Stomach (tissue), 19 donors: ENCODE measurements at places on chromosomes 1 and 21. TPM values are rescaled to one million over a fixed set of nuclear protein-coding genes. Genes with fewer than 3 reads are reported as not detected.
A peak's percentile ranks its signal among the peaks of the same experiment; 100 is the strongest.

The SYF2 gene
- total RNA-seq = 23.8 TPM

The RIPPLY3 gene
- 0.18 TPM for total RNA-seq

The ST6GALNAC5 gene
- total RNA-seq = 19.6 TPM

The PLA2G2A gene
- total RNA-seq = 2.8 TPM

The OR2L5 gene
- total RNA-seq = not detected

The LCE1D gene
- total RNA-seq = not detected

The GJA5 gene
- under 0.01 TPM for total RNA-seq

GRCh38 chr1:2493218-2493617 lies 17.1 kb downstream of the PLCH2 start:
- H3K27ac ChIP-seq = no peak overlapping the region
- no peaks in the 10 kb centered on the region for H3K4me1 ChIP-seq
- H3K4me3 ChIP-seq = no peak overlapping the region
- no peaks in the 10 kb centered on the region for H3K27me3 ChIP-seq
- no peaks in the 10 kb centered on the region for H3K36me3 ChIP-seq

GRCh38 chr1:84450910-84451309 lies 28.2 kb upstream of the RPF1 start:
- H3K4me3 ChIP-seq = no peak overlapping the region
- no peak overlapping the region for H3K27ac ChIP-seq
- no peaks in the 10 kb centered on the region for H3K36me3 ChIP-seq
- no peaks in the 10 kb centered on the region for H3K4me1 ChIP-seq

GRCh38 chr1:204858363-204858821 lies 12.3 kb upstream of the NFASC start:
- H3K36me3 ChIP-seq = no peaks in the 10 kb centered on the region
- H3K27ac ChIP-seq = no peak overlapping the region
- peaks cover 11% of the 10 kb centered on the region for H3K27me3 ChIP-seq
- H3K4me3 ChIP-seq = no peak overlapping the region
- DNase-seq = no peak
- H3K4me1 ChIP-seq = no peaks in the 10 kb centered on the region

DNA sequence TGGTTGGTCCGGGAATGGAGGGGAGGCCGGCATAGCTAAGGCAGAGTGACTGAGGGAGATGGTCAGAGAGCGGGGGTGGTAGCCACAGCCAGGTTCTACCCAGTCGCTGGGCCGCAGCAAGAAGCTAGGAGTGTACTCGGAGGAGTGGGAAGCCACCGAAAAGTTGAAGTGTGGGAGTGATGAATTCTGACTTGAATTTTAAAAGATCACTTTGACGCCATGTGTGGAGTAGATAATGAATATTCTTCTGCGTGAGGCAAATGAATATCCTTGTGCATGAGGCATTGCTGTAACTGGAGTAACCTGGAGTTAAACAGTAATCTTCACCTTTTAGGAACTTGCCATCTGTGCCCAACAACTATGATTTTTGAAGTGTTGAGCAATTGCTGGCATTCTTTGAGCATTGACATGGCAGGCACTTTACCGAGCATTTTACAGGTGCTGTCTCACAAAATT lies 6.9 kb downstream of the CTPS1 start:
- peaks cover 8% of the 10 kb centered on the region for H3K4me1 ChIP-seq
- no peak overlapping the region for H3K27ac ChIP-seq
- H3K27me3 ChIP-seq = no peaks in the 10 kb centered on the region
- H3K4me3 ChIP-seq = no peak overlapping the region
- DNase-seq = no peak

DNA sequence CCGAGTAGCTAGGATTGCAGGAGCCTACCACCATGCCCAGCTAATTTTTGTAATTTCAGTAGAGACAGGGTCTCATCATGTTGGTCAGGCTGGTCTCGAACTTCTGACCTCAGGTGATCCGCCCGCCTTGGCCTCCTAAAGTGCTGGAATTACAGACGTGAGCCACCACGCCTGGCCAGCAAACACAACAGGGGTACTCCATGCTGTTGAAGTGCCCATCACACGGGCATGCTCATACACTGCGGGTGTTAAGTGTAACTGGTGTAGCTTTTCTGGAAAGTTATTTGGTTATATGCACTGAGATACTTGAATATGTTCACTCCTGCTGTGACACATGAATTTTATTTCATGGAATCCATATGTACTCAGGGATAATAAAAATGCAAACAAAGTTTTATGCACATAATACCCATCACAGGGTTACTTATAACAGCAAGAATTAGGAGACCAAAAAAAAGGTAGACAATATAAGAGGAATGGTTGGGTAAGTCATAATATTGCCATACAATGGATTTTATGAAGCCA lies 9.2 kb downstream of the SRSF4 start:
- peaks cover 30% of the 10 kb centered on the region for H3K4me1 ChIP-seq
- no peaks in the 10 kb centered on the region for H3K27me3 ChIP-seq
- no peak overlapping the region for H3K4me3 ChIP-seq
- no peak for DNase-seq

GRCh38 chr1:10242135-10242534 lies 31.8 kb downstream of the KIF1B start:
- no peak for DNase-seq
- H3K27me3 ChIP-seq = no peaks in the 10 kb centered on the region
- no peak overlapping the region for H3K4me3 ChIP-seq
- peak overlapping the region; percentile 22 for H3K27ac ChIP-seq
- H3K36me3 ChIP-seq = no peaks in the 10 kb centered on the region

DNA sequence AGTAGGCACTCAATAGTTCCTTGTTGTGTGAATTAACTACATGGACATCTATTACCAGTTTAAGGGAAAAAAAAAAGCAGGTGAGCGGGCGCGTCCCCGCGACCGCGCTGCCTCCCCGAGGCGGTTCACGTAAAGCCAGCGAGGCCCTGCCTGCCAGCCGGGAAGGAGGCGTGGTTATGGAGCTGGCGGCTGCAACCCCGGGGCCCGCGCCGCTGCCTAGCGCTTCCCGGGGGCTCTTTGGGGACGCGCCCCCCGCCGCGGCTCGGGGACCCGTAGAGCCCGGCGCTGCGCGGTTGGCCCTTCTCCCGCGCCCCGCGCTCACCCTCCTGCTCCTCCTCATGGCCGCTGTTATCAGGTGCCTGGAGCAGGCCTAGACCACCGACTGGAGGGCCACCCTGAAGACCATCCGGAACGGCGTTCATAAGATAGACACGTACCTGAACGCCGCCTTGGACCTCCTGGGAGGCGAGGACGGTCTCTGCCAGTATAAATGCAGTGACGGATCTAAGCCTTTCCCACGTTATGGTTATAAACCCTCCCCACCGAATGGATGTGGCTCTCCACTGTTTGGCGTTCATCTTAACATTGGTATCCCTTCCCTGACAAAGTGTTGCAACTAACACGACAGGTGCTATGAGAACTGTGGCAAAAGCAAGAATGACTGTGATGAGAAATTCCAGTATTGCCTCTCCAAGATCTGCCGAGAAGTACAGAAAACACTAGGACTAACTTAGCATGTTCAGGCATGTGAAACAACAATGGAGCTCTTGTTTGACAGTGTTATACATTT lies 2.6 kb upstream of the CC2D1B start:
- H3K27ac ChIP-seq = no peak overlapping the region
- H3K4me3 ChIP-seq = peak overlapping the region; percentile 49
- H3K4me1 ChIP-seq = peaks cover 42% of the 10 kb centered on the region

- DNase-seq = no peak
- H3K27ac ChIP-seq = peak overlapping the region; percentile 91
- H3K36me3 ChIP-seq = peaks cover 4% of the 10 kb centered on the region
- H3K27me3 ChIP-seq = no peaks in the 10 kb centered on the region
- no peak overlapping the region for H3K4me3 ChIP-seq
Measured at GRCh38 chr1:149845416-149845815, 54.0 kb upstream of the BOLA1 start.

- DNase-seq = peak; percentile 19
- H3K27ac ChIP-seq = no peak overlapping the region
- no peaks in the 10 kb centered on the region for H3K27me3 ChIP-seq
- H3K4me3 ChIP-seq = no peak overlapping the region
Measured at GRCh38 chr1:214404571-214405213, 123.7 kb downstream of the SMYD2 start.

DNA sequence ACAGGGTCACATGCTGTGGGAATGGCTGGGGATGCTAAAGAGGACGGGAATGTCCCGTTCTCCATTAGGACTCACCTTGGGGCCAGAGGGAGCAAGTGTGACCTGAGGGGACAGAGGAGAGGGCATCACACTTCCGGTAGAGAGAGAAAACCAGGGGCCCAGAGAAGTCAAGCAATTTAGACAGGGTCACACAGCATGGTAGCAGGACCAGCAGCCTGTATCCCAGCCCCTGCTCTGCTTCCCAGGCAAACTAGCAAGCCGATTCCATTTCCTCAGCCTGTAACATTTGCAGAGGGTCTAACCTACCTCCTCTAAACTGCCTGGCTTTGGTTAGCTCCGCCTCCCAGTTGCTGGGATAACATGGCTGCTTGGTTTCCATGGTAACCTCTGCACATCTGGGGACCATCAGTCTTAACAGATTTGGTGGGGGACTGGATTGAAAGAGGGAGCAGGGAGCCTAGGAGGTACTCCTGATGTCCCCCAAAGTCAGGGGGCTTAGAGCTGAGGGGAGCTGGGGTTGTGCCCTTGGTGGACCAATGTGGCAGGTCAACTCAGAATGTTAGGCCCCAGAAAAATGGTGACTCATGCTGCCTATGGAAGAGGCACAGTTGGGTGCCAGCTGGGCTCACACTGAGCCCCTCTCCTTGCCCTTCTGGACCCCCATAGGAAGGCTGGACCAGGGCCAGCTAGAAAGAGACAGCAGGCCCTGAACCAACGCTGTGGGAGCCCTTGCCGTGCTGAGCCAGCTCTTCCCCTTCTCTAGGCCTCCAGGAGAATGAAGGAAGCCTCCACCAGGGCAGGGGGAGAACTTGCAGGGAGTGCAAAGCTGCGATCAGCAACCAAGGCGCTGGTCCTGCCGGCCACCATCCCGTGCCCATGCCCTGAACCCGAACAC lies 9.5 kb downstream of the COL16A1 start:
- peak; percentile 57 for DNase-seq
- no peak overlapping the region for H3K4me3 ChIP-seq
- peak overlapping the region; percentile 60 for H3K27ac ChIP-seq
